ENCODE measurements at places on chromosomes 11 and 22. TPM values are rescaled to one million over a fixed set of nuclear protein-coding genes. Genes with fewer than 3 reads are reported as not detected.

DNA sequence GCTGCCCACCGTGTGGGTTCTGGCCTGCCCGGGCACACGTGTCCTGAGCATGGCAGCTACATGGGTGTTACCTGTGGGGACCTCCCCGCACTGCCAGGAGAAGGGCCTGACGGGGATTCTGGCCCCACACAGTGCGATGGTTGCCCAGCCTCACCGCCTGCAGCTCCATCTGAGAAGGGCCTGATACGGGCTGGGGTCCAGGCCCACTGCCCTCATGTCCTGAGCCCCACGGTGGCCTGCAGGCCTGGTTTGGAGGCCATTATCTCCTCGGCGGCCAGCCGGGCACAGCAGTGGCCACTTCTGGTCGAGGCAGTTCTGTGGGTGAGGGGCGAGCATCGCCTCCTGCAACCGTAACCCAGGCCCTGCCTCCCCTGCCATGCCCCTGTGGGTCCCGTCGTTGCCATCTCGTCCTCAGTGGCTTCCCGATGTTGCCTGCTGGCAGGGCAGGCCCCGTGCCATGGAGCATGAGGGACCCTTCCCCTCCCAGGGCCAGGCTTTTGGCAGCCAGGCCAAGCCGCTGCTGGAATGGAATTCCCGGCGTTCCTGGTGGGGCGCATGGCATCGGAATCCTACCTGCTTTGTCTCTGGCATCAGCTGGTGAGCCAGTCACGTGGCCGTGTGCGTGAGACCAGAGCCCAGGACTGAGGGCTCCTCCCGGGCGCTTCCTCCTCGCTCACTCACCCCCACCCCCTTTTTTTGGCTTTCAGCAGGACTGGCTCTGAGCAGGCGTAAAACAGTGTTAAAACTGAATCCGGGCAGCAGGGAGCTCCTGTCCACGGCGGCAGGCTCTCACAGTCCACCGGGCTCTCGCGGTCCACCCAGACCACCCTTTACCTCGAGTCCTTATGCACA lies 71.9 kb upstream of the PPARA start:
- no peak for DNase-seq

Gene AP5B1
- total RNA-seq, result 19.3 TPM

Gene OR8G1
- total RNA-seq, result not detected

Gene IRF7
- total RNA-seq, result 12.6 TPM

- no peak for DNase-seq
Observed at GRCh38 chr11:111603611-111604130, 1.4 kb downstream of the SIK2 start.

Gene SPATA19
- not detected for total RNA-seq

GRCh38 chr11:62071408-62071807 lies 52.4 kb upstream of the INCENP start:
- no peak for DNase-seq

Gene SPI1
- not detected for total RNA-seq

DNA sequence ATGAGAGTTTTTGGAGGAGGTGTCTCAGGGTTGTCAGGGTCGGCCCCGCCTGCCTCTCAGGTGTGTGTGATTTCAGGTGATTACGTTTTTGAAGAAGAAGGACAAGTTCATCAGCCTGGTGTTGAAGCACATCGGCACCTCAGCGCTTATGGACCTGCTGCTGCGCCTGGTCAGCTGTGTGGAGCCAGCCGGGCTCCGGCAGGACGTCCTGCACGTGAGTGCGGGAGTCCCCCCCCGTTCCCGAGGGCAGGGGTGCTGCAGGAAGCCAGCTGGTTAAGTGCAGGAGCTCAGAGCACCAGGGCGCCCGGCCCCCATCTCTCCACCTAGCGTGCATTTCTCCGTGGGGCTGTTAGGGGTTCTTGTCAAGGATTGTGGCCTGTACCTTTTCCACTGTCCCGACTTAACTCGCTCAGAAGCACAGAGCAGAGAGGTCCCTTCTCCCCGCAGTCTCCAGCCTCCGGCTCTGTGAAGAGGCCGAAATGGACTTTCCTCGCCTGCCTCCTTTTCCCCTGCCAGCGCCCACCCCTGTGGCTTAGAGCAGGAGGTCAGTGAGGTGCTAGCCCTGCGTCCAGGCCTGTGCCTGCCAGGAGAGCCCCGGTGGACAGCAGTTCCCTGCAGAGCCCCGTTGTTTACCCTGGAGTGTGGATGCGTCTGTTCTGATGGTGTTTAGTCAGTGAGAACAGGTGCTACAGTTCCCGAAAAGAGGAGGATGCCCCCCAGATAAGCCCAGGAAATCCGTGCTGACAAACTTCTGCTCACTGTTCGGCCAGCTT lies 60.2 kb downstream of the SBF1 start:
- no peak for DNase-seq

Gene ZDHHC13
- 26.6 TPM for total RNA-seq

DNA sequence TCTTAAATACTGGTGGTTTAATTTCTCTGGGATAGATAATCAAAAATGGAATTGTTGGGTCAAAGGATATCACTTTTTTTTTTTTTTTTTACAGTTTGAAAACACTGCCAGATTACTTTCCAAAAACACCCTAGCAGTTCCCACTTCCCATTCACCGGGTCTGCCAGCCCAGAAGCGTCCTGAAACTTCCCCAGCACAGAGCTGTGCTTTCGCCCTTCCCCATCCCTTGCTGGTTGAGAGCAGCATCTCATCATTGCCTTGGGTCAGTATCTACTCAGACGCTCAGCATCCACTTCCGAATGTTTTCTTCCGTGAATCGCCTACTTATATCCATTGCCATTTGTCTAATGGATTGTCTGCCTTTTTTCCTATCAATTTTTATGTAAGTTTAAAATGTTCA lies 5.5 kb downstream of the CERK start:
- DNase-seq, result no peak

DNA sequence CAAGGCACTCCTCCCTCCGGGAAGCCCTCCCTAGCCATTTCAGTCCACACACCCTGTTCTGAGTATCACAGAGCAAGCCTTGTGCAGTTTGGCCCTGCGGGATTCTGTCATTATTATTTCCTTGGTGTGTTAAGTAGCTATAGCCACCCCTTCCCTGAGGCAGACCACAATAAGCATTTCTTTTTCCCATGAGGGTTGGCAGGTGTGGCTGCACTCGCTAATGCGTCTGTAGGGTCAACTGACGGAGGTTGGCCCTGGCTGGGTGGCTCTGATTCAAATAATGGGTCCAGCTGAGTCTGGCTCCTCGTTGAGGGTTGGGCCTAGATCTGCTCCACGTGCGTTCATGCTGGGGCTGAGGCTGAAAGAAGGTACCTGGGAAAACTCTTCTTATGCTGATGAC lies 5.1 kb downstream of the F2 start:
- no peak for DNase-seq

Gene KCNQ1OT1
- total RNA-seq, result 18.0 TPM

Measured in progenitor cell of endocrine pancreas (in vitro differentiated cells).